ENCODE measurements at places on chromosomes 2 and 18. TPM values are rescaled to one million over a fixed set of nuclear protein-coding genes. Genes with fewer than 3 reads are reported as not detected.

MOCOS gene
- 0.47 TPM for total RNA-seq

RESP18 gene
- not detected for total RNA-seq

GRCh38 chr2:112995346-112995920 lies 9.8 kb upstream of the IL36A start:
- DNase-seq = peak; percentile 27

GRCh38 chr18:32735781-32736180 lies 37.0 kb downstream of the KLHL14 start:
- DNase-seq = no peak

DNA sequence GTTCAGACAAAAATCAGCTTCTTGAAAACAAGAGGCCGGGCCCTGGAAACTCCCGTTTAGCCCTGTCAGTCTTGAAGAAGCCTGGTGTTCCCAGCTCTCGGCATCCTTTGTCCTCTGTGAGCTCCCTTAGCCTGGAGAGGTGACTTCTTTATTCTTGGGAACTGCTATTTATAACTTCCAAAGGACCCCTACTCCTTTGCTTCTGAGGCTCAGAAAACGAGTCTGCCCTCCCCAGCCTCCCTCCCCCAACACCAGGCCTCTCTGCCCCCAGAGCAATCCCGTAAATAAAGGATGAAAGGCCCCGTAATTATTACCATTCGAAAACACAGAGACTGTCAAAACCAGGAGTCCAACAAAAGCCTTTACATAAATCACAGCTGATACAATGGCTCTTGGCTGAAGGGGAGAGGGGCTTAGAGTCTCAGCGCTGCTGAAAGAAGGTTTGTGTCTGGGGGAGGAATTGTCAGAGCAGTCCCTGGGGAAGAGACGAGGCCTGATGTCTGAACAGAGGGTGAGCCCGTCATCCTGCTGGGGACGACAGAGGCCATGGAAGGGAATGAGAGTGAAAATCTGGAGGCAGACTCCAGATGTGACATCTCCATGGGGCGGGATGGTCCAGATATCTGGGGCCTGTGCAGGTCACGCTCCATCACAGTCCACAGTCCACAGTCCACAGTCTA lies 283.0 kb downstream of the MYCN start:
- no peak for DNase-seq
